ENCODE measurements at places on chromosomes 12 and 14.

- DNase-seq, result peak; percentile 67
These were observed 36.7 kb upstream of the PZP start for GRCh38 chr12:9244894-9245293.

GRCh38 chr12:106281056-106281782 is 21.3 kb upstream of the TCP11L2 start:
- no peak for DNase-seq

GRCh38 chr12:89016970-89017778 is 335.1 kb downstream of the DUSP6 start:
- DNase-seq, result no peak

GRCh38 chr14:87067061-87067460 is 925.9 kb downstream of the GALC start:
- no peak for DNase-seq

DNA sequence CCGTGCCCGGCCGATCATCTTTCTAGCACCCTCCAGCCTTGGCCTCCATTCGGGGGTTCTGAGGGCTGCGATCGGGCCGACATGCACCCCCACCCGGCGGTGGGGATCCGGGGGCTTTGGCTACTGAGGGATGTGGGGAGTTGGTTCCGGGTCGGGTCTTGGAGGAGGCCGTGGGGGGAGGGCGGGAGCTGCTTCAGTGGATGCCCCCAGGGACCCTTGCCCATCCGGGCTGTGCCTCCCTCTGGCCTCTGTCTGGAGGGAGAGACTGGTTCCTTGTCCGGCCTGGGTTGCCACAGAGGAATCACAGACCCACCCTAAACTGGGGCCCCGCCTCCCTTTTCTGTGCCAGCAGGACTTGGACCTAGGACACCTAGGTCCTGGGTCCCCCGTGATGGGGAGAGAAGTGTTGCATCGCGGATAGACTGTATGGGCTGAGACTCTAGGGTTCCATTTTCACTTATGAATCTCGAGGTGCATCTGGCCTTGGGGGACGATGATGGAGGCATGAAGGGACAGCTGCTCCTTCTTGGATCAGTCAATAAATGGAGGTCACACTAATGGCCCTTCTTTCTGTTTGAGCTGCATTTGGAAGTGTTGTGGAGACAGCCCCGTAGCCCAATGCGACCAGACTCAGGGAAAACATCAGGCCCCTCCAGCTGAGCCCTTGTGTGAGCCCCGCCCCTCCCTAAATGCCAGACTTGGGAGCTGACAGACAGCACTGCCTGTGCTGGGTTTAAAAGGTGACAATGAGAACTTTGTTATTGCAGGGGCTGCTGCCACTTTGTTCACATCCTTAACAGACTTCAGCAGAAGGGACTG is 577 bp downstream of the DTX3 start:
- no peak for DNase-seq

All from stimulated activated CD4-positive, alpha-beta T cell treated with anti-CD3 and anti-CD28 coated beads, Interleukin-12 subunit alpha, Interleukin-12 subunit beta, amount 100 ng/mL, for 48 hours (primary cell).